ENCODE measurements at places on chromosomes 5 and 9.

- no peak for DNase-seq
Measured at GRCh38 chr9:32486839-32487562, 39.0 kb downstream of the RIGI start.

- DNase-seq: no peak
Measured at GRCh38 chr5:88702332-88702731, 180.7 kb downstream of the MEF2C start.

DNA sequence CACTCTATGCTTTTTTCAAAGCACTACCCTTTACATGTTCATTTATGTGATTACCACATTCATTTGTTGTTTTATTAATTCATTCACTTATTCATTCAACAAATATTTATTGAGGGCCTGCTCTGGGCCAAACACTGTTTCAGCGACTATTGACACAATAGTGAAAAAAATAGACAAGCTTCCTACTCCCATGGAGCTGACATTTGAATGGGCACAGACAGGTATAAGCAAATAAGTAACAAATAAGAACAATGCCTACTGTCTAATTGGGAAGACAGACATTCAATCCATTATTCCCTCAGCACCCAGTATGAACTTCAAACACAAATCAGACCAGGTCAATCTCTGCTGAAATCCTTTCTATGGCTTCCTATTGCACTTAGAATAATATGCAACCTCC, 156.9 kb upstream of the NR3C1 start:
- no peak for DNase-seq

- peak; percentile 96 for DNase-seq
Measured at GRCh38 chr9:136799854-136800657, 3.9 kb downstream of the CCDC183 start.

DNA sequence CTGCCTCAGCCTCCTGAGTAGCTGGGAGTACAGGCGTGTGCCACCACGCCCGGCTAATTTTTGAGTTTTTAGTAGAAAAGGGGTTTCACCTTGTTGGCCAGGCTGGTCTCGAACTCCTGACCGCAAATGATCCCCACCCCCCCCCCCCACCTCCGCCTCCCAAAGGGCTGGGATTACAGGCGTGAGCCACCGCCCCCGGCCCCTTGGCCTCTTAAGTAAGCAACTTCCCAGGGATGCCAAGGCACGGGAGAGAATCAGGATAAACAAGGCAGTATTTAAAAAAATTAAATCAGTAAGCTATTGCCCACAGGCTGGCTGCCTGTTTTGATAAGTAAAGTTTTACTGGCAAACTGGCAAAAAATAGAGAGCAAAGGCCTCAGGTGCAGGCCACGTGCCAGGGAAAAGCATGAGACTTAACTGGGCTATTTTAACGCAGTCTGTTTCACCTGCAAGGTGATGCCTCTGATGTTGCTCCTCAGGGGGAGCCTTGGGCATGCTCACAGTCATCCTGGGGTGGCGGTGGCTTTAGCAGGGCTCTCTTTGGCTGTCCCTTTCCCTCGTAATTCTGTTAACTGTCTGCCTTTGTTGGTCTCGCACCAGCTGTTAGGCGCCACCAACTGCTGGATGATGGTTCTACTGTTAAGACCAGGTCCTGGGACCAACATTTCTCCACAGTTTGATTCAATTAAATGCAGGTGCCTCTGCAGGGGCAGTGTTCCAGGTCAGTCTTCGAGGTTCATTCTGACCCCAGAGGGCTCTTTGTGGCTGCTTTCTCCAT, 19.4 kb upstream of the RNF130 start:
- peak; percentile 70 for DNase-seq

DNA sequence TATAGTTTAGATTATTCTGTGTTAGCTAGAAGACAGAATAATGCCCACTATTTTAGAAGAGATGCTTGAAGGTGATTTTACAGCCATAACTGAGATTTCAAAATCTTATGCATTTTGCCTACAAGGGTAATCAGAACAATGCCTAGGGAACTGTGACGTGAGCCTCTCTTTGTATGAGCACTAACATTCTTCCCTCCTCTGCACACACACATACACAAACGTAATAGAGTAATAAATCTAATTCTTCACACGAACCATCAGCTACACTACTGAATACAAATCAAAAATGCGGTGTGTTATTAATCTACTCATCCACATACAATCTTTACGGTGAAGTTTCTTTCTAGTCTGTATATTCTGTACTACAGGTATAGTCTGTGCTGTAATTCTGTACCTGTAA, 227.8 kb downstream of the PLK2 start:
- no peak for DNase-seq

DNA sequence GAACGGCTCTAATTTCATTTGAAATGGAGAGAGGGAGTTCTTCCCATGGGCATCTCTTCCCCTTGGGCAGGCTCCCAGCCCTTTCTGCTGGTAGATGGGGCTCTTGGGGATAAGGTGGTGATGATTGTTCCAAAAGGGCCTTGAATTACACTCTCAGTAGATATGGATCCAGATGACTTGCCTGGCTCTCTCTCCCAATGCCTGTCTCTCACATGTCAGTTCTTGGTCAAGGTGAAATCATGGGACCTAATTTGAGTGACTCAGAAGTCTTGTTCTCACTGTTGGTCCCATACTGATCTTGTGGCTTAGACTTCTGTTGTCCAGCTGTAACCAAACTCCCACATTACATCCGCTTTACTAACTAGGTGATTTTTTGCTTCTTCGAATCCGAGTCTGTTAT, 317.0 kb upstream of the RFX3 start:
- no peak for DNase-seq

GRCh38 chr9:88536951-88537760, 2.2 kb downstream of the NXNL2 start:
- DNase-seq: no peak

GRCh38 chr9:12862611-12863410, 88.0 kb downstream of the LURAP1L start:
- no peak for DNase-seq

- no peak for DNase-seq
Measured at GRCh38 chr9:128146591-128147120, 2.6 kb upstream of the LCN2 start.

GRCh38 chr9:77440057-77440456, 208.1 kb downstream of the GNA14 start:
- DNase-seq: no peak

DNA sequence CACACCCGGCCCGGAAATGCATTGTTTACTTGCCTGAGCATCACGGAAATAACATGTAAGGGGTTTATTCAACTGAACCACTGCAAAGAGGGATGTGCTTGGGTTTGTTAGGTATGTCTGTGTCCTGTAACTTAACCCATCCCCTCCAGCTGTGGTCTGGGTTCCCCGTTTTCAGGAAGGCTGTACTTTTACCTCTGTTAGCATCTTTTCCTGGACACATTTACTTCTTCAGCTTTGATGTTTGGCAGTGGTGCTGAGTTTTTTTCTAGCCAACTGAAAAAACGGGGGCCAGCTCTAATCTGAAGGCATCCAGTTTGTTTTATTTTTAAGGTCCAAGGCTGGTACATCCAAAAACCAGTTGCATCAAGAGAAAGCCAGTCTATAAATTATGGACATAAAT, 561.8 kb downstream of the BNC2 start:
- DNase-seq: no peak

DNA sequence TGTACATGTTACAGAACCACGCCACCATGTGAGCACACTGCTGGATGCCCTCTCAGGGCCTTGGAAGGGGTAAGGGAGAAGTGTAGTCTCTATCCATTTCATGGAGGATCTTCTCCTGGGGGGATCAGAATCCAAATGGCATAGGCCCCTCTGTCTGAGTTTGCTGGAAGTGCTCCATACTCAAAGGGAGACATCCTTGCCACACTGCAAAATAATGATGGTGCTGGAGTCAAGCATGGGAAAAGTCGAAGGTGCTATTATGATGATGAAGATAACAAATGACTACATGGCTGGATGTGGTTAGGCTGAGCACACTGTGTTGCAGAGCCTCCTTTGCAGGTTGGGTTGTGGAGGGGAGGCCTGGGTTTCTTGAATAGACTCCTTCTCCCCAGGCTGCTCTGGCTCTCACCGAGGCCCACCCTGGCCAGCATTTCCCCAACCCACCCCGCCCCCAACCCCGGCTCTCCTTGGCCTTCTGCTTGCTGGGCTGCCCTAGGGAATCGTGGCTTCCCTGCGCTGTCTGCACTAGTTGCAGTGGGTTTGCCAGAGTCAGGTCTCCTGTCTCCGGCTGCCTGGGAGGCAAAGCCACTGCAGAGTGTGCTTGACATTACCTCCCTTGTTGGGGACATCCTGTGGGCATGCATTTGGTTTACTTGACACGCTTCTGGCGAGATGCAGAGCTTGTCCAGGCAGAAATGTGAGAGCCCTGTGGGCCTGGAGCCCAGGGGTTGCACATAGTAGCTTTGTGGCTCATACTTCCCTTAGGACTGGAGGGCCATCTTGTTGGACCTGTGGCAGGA, 3.0 kb downstream of the MVB12B start:
- DNase-seq: no peak

DNA sequence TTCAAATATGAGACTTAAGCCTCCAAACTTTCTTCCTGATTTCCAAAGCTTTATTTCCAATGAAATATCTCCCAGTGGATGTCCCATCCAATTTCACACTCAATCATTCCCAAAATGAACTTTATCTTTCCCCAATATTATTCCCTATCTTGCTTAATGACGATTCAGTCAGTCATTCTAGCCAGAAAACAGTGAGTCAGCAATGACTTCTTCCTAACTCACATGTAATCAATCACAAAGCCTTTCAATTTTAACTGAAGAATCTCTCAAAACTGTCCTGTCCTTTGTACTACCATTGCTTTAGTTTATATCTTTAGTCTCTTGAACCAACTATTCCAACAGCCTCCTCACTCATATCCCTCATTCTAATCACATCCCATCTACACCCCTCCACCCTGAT, 34.9 kb downstream of the NSA2 start:
- DNase-seq: no peak

DNA sequence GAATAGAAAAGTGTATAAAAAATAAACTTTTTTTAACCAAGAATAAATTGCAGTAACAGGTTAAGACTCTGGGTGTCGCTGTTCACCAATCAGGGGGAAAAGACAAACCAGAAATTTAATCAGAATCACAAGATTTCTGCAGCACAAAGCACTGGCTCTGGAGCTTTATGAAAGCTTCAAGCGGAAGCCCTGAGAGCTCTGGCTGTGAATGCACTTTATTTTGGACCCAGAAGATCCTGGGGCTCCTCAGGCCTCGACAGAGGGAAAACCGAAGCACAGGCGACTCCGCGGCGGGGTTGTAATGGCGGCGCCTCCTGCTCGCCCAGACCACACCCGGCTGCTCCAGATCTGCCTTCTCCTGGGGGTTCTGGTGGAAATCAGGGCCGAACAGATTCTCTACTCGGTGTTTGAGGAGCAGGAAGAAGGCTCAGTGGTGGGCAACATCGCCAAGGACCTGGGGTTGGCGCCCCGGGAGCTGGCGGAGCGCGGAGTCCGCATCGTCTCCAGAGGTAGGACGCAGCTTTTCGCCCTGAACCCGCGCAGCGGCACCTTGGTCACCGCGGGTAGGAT, at the start of gene PCDHGA4:
Gene PCDHGA4, plus strand, starts transcription at position 122 of the 570 bp plus-strand sequence. Its CDS starts 87 bp downstream, at position 209.
- DNase-seq: no peak

DNA sequence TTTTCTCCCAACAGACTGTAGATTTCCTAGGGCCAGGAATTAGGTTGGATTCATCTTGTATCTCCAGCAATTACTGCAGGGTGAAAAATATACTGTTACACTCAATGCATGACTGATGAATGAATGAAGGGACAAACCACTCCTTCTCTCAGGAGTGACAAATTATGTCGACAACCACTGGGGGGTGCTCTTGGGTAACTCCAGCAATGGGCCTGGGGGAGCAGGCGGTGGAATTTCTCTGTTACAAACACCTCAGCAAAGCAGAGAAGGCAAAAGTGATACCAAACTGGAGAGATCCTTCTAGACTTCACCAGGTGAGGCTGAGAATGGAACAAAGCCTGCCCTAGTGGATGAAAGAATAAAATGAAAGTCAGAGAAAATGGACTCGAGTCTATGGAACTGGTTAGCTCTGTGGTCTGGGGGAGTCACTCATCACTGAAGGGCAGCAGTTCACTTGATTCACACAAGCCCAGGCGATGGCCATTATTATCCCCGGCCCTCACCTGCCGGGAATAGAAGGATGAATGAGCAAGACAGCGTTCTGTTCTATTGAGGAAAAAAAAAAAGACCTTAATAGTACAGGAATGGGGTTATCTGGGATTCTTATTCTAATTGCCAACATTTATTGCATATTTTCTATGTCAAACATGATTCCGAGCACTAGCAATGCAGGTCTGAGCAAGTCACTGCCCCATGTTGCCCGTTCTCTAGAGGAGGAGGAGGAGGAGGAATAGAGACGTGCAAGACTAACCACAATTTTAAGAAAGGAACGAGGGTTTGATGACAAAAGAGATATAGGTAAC, 341.1 kb downstream of the ASTN2 start:
- peak; percentile 42 for DNase-seq

DNA sequence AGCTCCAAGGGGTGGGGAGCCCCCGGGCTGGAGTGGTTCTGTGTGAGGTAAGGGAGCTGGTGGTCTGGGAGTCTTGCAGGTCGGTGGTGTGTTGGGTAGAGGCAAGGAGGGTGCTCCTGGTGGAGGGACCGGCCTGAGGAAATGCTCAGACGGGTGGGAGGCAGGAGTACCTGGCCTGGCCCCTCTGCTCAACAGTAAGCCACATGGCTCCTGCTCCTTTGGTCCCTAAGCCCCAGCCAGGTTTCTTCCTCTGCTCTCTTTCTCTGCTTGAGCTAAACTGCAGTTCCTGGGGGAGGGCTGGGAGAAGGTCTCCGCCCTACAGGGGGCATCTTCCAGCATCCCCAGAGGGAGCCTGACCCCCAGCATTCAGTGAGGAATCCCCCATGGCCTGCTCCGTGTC, 17.2 kb downstream of the TSPAN17 start:
- DNase-seq: no peak

DNA sequence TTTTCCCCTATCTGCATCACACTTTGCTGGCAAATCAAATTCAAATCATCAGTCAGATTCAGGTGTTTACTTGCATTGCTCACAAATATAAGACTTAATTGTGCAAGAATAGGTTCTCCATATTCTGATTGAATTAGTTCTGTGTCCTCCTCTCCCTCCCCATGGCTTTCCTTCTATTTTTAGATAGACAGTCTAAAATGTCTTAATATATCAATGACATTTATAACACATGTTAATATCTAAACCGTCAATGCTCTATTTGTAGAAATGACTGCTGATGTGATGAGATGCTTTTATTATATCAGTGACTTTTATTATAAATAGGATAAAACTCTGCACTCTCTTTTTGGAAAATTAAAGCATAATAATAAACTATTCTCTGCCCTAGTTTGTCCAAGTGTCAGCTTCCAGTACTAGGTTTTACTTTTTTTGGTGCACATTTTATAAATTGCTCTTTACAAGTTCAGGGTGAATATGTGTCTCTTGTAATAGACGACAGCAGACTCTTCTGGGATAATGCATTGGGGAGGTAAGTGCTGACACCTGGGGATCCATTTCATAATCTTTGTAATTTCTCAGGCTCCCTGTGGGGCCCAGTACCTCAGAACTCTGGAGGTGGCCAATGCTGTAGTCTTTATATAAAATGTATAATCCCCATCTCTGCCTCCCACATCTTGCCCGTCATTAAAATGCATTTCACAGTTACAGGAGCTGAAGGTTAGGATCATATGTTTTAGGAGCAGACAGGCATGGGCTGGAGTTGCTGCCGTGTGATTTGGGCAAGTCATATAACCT, 321.5 kb downstream of the BRINP1 start:
- no peak for DNase-seq

GRCh38 chr5:78895616-78896015, 89.5 kb downstream of the ARSB start:
- no peak for DNase-seq

Measured in Caco-2 (cell line).